Bronchial epithelial cell (primary cell): ENCODE measurements at places on chromosomes 2 and 18. TPM values are rescaled to one million over a fixed set of nuclear protein-coding genes. Genes with fewer than 3 reads are reported as not detected.

DNA sequence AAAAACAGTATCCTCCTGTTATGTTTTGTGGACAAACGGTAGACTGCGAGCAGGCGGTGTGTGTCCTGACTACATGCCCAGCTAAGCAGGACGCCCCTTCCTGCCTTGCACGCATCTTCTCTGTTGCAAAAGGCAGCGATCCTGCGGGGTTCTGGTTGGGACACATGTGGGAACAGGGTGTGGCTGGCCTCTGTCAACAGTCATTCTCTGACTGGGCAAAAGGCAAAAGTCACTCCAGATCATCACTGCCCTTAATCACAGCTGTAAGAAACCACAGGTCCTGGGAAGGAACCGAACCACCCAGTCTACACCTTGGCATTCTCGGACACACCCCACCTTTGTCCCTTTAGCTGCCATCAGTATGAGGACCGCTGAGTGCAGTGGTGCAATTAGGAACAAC lies 44.3 kb upstream of the TMEM87B start:
- peak; percentile 29 for DNase-seq

DNA sequence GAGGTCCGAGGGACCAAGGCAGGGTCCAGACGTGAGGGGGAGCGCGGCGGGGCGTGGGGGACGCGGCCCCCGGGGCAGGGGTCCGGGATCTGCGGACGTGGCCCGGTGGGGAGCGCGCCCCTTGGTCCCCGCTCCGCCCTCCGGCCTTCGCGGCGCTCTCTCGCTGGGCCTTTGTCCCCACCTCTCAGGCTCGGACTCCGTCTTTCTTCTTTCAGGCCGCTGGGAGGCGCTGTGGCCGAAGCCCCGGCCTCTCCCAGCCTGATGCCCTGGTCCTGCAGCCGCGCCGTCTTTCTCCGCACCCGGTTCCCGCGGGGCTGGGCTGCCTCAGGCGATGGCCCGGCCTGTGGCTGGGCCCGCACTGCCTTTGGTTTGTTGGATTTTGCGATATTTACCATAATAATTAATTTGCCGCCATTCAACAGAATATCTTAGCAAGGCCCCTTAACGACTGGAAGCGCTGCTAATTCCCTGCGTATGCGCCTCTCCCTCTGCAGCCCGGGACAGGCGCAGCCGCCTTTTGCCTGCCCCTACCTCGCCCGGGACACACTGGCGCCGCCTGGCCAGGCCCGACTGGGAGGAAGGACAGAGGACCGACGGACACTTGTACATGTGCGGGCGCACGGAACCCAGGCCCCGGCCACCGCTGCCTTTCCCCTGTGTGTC lies 10.8 kb downstream of the SIX3 start:
- peak; percentile 24 for DNase-seq

- DNase-seq = no peak
Measured at GRCh38 chr2:79702905-79703304, 190.1 kb downstream of the CTNNA2 start.

DNA sequence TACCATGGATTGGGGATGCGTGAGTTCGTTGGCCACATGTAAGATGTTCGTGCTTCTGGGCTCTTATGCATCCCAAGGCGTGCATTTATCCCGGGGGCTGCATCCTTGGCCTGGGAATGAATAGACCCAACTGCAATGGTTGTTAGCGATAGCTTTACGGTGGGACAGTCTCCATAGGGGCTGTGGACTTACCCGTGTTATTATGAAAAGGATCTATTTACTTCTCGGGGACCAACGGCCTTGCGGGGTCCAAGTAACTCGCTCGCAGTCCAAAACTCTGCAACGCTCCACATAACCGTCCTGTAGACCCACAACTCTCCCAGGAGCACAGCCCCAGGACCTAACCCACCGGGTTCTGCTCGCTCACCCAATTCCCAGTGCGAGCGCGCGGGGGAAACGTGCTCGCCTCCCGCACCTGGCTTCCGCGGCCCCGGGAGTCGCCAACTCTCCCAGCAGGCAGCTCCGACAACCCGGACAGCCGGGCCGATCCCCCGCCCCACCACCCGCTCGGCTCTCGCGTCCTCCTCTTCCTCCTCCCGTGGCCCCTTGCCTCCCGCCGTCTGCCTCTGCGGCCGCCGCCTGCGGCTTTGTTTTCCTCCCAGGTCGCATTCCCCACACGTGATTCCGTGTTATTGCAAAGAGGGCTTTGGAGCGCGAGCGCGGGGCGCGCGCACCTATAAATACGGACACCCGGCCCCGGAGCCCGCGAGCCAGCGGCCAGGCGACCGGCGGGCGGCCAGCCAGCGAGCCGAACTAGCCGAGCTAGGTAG lies at the start of gene CABLES1:
Gene CABLES1, plus strand, starts transcription at position 706 of the 770 bp plus-strand sequence. CDS start 278 bp downstream, outside the sequence.
- DNase-seq = no peak

GRCh38 chr2:193409951-193410350 lies 1215.2 kb upstream of the TMEFF2 start:
- peak; percentile 0 for DNase-seq

DNA sequence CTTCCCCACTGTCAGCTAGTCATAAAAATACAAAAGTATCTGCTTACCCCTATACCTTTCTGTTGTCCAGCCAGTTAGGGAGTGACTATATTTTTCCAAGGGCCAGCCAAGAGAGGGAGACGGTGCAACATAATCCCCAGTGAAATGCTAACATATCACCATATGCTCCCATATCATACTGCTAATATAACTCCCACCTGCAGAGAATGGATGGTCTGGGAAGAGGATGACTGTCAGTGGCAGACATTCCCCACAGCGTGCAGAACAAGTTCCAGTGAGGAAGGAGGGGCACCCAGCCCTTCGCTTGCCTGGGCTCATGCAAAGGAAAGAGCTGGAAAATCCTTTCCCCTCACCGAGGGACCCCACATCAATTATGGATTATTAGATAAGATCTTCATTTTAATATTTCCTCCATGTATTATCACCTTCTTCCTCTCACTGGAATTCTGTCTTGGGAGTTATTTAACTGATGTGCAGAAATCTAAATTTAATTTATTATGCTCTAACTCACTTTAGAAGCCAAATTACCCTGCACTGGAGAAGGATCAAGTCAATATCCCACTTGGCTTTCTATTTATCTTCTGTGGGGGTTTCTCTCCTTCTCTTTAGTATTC lies 135.6 kb downstream of the GALNT14 start:
- no peak for DNase-seq

DNA sequence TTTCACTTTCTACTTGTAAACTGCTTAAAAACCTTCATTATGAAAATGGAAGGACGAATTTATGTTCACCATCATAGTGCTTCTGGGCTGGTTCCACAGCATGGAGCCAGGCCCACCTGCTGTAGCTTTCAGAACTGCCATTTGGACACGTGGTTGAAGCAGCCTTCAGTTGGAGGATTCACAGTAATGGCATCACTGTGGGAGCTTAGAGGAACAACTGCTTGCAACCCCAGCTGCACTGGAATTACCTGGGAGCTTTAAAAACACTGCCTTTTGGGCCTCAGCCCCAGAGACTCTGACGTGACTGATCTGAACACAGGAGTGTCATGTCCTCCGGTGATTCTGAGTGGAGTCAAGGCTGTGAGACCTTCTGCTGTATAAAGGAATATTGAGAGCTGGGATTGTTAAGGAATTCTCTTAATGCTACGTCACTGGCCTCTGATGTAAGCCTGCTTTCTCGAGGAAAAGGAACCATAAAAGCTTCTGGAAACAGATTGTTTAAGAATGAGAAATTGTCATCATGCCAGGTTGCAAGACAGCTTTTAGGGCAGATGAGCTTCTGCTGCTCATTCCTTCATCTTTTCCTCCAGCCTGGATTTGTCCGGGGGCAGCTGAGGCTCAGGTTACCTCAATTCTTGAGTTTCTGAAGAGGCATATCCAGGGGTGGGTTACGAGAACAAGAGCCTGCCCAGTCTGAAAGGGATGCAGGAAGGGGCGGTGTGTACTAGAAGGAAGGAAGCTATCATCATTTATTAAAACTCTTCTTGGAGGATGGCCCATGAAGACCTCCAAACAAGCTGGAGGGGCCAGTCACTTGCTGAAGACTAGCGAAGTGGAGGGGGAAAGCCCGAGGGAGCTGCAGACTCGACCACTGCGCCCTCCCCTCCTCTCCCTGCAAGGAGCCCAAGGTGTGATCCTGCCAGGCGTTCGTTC lies 1.3 kb upstream of the IL1R1 start:
- peak; percentile 10 for DNase-seq

DNA sequence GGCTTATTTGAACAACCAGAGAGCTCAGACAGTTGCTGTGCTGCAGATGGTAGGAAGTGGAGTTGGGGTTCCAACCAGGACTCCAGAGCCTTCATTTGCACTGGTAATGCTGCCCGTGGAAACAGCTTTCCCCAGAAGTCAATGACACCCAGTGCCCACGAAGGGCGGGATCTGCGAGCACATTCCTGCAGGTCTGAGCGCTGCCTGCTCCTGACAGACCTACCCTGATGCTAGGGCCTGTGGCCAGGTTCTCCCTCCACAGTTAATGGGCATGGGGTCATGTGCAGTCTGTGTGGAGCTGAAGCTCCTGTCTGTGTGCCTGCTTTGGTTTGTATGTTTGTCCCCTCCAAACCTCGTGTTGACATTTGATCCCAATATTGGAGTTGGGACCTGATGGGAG lies 299.0 kb upstream of the HS6ST1 start:
- no peak for DNase-seq

The GPR35 gene
- 0.26 and 0.38 TPM in 2 replicates for total RNA-seq

The GALNT14 gene
- total RNA-seq = 9.2 and 12.4 TPM in 2 replicates

The SPP2 gene
- total RNA-seq = not detected in 2 replicates

DNA sequence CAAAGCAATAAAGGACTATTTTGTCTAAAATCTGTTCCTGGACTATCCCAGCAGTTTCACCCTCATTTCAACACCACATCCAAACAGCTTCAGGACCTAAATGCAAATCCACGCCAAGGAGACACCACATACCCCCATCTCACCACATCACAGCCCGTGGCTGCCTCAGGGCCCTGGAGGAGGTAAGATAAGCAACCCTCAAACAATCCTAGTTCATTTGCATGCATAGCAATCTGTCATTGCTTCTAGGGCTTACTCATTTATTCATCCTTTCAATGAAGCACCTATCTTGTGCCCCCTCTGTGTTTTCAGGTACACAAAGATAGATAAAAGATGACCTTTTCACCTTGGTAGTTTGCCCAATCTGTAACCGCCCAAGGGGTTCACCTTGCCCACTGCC lies 86.5 kb downstream of the VSNL1 start:
- no peak for DNase-seq

DNA sequence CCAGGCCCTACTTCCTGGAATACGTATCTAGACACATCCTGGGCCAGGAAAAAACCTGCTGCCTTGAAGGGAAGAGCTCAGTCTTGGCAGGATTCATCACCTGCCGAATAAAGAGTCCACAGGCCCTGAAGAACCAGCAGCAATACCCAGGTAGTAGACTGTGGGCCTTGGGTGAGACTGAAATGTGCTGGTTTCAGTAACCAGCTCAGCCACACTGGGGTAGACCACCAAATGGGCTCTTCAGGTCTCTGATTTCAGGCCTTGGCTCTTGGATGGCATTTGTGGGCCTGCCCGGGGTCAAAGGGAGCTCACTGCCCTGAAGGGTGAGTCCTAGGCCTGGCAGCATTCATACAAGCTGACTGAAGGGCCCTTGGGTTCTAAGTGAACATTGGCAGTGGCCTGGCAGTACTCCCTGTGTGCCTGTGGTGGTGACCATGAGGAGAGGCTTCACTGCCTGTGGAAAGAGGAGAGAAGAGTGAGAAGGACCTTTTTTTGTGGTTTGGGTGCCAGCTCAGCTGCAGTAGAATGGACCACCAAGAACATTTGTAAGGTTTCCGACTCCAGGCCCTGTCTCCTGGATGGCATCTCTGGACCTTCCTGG lies 175.1 kb downstream of the ANKRD30B start:
- DNase-seq = no peak

The CYBRD1 gene
- 8.1 and 14.5 TPM in 2 replicates for total RNA-seq

GRCh38 chr18:45402485-45403056 lies 212.7 kb upstream of the SLC14A2 start:
- peak; percentile 99 for DNase-seq

DNA sequence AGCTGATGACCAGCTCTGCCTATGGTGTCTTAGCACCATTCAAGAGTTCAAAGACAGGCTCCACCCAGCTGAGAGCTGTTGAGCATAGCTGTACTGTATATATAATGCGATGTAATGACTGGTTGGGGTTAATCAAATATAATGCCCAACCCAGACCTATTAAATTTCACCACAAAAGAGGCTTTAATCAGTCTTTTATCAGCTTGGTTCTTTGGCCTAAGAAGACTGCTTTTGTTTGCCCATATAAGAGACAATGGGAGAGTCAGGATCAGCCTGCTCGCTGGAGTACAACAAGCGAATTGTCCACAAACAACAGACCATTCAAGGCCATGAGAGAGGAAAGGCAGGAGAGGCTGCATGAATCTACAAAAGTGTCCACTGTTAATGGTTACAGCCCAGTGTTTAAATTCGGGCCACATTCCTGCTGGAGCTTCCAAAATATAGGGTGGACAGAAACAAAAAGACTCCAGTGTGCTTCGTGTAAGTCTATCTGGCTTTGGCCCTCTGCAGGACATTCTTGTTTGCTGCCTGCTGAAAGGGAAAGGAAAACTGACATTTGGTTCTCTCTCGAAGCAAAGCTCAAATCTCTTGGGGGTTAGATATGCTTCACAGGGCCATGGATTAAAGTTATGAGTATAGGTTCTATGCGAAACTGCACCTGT lies 299.0 kb upstream of the FBXO11 start:
- DNase-seq = no peak

- DNase-seq = no peak
Measured at GRCh38 chr2:149468636-149469035, 118.9 kb downstream of the MMADHC start.

- DNase-seq = no peak
Measured at GRCh38 chr18:45538444-45538843, 76.8 kb upstream of the SLC14A2 start.

- peak; percentile 69 for DNase-seq
Measured at GRCh38 chr2:86413296-86414094, 27.7 kb upstream of the KDM3A start.

DNA sequence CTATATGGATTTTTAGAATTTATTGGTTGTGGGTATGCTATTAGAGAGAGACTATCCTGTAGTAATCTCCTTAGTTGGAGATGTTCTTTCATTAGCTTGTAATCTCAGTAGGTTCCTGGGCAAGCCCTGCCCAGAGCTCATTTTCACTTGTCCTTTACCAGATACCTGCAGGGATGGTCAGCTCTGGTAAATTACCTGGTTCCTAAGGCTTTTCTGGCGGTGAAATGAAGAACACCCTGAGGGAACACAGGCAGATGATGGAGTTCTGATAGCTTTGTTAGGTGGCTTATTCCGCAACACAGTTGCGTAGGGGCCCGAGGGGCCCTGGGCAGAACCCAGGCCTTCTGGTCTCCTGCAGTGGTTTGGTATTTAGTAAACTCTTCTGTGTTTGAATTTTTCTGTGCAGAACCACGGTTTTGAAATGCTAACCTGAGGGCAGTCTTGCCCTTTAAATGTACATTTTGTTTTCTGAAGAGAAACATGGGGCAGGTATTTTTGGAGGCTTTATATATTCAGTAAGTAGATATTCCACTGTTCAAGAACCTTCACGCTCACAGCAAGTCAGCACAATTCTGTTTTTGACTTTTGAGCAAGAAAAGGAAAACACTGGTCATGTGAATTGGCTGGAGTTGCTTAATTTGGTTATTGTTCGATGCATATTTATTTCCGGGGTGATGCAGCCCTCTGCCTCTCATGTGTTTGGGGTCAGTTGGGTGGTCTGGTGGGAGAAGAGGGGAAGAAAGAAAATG lies 22.4 kb downstream of the ZNF532 start:
- DNase-seq = no peak

- peak; percentile 43 for DNase-seq
Measured at GRCh38 chr2:38619458-38620164, 16.9 kb upstream of the HNRNPLL start.
